ENCODE measurements at places on chromosomes 2 and 18.

- DNase-seq, result no peak
Measured at GRCh38 chr2:133658020-133658903, 90.0 kb upstream of the NCKAP5 start.

- DNase-seq, result no peak
Measured at GRCh38 chr2:39107724-39108273, 13.1 kb downstream of the SOS1 start.

GRCh38 chr18:77110400-77110799, 22.2 kb downstream of the MBP start:
- peak; percentile 18 for DNase-seq

- no peak for DNase-seq
Measured at GRCh38 chr18:24043403-24043802, 28.8 kb downstream of the TTC39C start.

GRCh38 chr2:95345563-95346230, 48.5 kb downstream of the KCNIP3 start:
- DNase-seq, result peak; percentile 75

Data from erythroblast (primary cell).